ENCODE measurements at places on chromosomes 5 and 9.
A peak's percentile ranks its signal among the peaks of the same experiment; 100 is the strongest.

DNA sequence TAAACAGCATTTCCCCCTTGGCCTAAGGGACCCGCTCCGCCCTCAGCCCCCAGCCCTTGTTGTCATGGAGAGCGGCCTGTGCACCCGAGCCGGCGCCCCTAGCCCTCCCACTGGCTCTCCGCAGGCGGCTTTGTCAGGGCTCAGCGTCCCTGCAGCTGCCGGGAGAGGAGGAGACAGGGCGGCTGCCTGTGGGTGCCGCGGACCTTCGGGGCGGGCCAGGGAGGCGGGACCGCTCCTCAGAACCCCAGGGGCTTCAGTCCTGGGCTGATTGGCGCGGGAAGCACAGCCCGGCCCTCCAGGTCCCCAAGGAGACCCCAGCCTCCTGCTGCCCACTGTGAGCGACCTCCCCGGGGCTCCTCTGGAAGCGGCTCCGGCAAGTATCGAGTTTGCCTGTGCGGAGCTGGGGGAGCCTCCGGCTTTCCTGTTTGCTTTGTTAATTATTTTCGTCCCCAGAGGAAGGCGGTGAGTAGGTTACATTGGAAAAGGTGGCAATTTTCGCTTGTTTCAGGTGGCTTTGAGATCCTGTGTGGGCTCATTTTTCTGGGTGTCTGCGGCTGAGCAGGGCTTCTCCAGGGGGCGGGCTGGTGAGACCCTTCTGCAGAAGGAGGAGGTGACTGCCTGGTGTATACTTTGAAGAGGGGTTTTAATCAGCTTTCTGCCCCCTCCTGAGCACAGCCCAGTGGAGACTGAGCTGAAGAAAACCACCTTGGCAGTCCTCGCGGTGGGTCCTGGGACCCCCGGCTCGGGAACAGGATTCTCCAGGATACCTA, at the start of gene FGD3:
FGD3 (plus strand) TSS at position 256 of the 770 bp plus-strand sequence. CDS start 28,734 bp downstream, outside the sequence.
- DNase-seq: peak; percentile 31

DNA sequence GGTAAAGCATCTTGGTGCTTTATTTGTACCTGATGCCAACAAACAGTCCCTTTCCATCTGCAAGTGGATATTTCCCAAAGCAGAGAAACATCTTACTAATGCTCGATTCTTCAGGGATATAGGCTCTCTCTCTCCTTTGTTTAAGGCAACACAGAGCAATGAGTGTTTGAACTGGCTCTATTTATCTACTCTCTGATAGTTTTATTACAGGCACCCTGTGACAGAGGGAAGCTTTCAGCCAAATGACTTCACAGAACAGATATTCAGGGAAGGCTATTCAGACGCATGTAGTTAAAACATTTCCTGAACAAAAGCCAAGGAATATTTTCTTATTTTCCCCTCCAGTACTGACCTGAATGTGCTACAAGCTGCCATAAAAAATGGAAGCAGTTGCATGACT, 141.8 kb downstream of the YIPF5 start:
- DNase-seq: no peak

- DNase-seq: peak; percentile 79
These were observed 506.6 kb upstream of the MPDZ start for GRCh38 chr9:13786131-13786530.

DNA sequence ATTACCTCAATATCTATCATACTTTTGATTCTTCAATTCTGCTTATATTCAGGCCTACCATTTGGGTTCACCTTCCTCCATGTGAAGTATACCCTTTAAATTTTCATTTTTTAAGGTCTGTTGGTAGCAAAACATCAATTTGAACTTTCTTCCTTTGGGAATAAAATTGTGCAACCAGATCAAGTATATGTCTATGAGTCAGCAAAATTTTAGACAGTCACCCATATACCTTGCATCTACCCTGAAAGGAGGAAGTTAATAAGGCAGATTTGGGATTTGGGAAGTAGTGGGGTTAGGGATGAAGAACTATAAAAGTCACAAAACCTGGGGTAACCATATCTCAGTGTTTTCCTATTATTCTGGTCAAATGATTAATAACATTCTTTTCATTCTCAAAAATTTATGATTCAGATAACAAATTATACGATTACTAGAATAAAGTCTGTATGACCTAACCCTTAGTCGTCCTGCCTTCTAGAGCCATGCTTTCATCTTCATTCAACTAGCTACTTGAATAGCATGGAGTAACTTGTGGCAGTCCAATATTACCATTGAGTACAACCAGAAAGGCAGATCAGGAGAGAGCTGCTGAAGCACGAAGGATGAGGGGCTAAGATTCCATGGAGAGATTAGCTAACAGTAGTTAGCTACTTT, 2.8 kb upstream of the IL33 start:
- DNase-seq: peak; percentile 53

GRCh38 chr9:77224746-77225312, 47.5 kb downstream of the VPS13A start:
- peak; percentile 17 for DNase-seq

GRCh38 chr5:9337928-9338595, 207.8 kb downstream of the SEMA5A start:
- DNase-seq: no peak

DNA sequence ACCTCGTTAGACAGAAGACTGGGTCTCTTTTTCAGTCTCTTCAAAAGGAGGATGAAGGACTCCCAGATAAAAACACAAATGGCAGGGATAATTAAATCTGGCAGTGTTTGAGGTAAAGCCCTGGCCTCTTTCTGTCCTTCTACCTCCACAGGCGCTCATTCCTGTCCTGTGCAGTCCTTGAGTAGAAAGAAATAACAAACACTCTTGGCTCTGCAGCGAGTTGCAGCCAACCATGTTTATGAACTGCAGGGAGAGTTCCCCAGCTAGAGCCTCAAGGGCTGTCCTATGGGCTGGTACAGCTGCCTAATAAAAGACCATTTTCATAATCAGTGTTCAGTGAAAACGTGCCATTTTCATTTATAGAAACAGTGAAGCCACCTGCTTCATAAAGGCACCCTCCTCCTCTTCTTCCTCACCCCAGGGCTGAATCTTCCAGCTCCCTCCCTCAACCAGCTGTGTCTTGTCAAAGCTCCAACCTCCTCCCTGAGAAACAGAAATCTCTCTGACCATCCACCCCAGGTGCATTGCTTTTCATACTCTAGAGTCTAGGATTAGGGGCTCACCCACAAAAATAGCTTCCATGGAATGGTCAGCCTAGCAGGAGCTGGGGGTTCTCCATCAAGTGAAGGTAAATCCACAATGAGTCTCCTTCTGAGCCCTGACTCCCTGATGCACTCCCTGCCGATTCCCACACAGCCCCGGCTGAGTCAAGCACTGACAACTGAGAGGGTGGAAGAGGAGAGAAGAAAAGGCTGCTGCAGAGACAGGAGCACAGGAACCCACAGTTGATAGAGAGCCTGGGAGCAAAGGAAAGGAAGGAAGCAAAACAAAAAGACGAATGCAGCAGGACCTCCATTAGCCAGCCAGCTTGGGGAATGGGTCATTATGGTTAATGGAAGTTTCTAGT, 150.7 kb downstream of the CMYA5 start:
- DNase-seq: peak; percentile 17

DNA sequence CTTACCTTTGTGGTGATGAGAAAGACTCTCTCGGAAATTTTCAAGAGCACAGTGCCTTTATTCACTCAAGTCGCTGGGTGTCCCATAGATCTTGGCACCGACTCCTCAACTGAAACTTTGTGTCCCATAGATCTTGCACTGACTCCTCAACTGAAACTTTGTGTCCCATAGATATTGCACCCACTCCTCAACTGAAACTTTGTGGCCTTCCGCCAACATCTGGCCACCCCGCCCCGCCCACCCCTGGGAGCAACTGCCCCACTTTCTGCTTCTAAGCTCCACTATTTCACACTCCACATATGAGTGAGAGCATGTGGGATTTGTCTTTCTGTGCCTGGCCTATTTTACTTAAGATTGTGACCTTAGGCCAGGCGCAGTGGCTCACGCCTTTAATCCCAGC, 12.7 kb upstream of the EGFL7 start:
- DNase-seq: no peak

DNA sequence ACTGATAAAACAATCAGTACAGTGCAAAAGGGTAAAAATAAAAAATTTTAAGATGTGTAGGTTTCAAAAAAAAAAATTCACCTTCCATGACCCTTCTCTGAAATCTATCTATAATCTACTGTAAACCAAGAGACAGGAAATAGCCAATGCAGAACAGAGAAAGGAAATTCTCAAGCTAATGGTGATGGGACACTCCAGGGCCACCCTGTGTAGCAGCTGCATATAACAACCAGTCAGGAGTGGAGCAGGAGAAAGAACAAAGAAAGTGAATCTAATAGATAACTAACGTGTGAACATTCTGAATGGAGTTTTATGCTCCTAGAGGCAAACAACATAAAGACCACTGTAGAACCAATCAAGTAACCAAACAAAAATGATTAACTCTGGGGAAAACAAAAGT, 16.6 kb downstream of the SPTLC1 start:
- no peak for DNase-seq

GRCh38 chr9:84137968-84138367, 157.4 kb downstream of the RMI1 start:
- no peak for DNase-seq

DNA sequence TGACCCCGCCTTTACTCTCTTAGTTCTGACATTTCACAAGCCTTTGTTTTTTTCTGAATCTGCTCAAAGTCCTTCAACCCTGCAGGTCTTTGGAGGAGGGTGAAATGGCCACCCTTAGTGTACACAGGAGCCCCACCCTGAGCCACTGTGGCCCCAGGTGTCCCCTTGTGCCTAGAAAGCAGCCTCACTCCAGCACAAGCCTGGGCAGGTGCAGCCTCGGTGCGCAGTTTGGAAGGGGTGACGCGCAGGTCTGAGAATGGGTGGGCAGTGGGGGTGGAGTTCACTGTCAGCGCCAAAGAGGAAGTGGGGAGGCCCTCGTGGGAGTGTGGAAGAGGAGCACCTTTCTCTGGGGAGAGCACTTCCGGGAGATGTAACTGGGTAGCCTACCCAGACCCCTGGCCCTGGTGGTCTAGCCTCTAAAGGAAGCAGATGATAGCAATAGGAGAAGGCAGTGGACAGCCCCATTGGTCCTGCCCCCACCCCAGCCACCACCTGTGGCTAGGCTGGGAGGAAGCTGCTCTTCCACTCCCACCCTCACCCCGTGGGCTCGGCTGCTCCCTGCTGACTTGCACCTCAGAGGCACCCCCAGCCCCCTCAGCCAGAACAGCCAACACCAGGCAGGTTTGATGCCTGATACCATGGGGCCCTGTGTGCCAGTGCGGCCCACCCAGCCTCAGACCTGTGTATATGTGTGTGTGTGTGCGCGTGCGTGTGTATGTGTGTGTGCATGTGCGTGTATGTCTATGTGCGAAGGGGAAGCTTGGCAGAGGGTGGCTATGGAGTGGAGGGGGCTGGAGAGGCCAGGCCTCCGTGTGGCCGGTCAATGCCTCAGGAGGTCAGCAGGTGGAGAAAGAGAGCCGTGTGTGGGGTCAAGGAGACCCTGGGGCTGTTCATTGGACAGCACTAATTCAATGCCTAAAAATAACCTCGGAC, 16.8 kb upstream of the DAB2IP start:
- DNase-seq: peak; percentile 37

- no peak for DNase-seq
These were observed 40.1 kb upstream of the SUB1 start for GRCh38 chr5:32545102-32545800.

DNA sequence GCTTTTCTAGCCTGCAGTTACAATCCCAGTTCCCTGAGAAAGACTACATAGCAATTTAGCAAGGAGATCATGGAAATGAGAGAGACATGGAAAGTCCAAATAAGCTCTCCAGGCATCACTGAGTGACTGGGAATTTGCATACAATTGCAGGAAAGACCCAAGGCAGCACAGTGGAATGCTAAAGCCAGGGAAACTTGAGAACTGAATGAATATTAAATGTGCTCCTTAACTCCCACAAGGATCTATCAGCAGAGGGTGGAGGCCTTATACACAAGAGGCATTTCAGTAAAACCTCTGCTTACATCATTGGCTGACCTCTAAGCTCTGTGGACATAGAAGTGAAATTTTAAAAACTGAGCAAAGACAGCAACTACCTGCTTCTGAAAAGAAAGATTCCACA, 355.6 kb upstream of the DAB2 start:
- peak; percentile 76 for DNase-seq

DNA sequence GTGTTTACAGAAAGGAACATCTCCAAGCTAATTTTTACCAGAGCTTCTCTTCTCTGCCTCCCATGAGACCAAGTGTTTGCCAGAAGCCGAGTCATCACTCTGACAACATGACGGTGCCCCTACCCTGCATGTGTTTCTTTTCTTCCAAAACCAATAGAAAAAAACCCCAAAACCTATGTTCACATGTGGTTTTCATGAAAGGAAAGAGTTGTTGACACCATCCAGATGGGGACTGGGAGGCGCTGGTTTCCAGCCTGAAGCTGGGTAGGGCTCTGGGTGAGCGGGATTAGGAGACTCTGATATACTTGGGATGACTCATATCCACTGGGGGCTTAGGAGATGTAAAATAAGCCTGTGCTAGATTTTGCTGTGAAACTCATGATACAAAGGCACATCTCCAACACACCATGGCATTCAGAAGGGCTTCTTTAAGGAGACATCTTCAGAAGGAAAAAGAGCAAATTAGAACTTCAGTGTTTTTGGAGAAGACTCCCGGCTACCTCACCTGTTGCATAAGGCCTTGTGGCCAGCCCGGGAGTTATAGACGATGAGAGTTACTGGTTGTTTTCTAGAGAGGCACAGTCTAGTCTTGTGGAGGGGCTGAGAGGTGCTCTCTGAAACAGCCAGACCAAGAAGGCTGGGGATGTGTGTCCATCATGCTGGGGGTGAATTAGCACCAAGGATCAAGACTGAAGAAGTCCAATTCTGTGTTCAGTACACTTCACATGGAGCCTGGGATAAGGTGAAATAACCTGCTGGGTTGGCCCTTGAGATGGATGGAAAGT, 108.9 kb upstream of the LHFPL2 start:
- peak; percentile 72 for DNase-seq

DNA sequence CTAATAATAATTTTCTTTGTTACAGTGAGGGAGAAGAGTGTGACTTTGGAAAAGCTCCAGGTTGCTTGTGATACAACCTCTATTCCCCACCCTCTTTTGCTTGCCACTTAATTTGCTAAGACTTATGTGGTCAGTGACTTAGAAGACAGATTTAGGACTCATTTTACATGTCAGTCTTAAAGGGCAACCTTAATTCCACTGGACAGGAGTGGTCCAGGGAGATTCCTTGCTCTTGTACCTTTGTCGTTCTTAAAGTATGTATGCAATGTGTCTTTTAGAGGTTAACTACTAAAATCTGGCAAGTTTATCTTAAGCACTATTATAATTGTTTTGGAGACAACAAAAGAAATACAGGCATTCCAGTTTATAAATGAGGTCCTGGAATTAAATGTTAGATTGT, 20.0 kb downstream of the SLC30A5 start:
- no peak for DNase-seq

- peak; percentile 52 for DNase-seq
These were observed 5.3 kb downstream of the IL9 start for GRCh38 chr5:135890296-135890695.

- DNase-seq: peak; percentile 23
These were observed 9.7 kb upstream of the CHD1 start for GRCh38 chr5:98938464-98938863.

- DNase-seq: no peak
These were observed 64.3 kb upstream of the LMX1B start for GRCh38 chr9:126549246-126550006.

- peak; percentile 83 for DNase-seq
These were observed 97.0 kb upstream of the COL5A1 start for GRCh38 chr9:134544388-134545214.

All from cardiac muscle cell (in vitro differentiated cells and primary cell).